ENCODE measurements at places on chromosomes 3 and 15.
A peak's percentile ranks its signal among the peaks of the same experiment; 100 is the strongest.

DNA sequence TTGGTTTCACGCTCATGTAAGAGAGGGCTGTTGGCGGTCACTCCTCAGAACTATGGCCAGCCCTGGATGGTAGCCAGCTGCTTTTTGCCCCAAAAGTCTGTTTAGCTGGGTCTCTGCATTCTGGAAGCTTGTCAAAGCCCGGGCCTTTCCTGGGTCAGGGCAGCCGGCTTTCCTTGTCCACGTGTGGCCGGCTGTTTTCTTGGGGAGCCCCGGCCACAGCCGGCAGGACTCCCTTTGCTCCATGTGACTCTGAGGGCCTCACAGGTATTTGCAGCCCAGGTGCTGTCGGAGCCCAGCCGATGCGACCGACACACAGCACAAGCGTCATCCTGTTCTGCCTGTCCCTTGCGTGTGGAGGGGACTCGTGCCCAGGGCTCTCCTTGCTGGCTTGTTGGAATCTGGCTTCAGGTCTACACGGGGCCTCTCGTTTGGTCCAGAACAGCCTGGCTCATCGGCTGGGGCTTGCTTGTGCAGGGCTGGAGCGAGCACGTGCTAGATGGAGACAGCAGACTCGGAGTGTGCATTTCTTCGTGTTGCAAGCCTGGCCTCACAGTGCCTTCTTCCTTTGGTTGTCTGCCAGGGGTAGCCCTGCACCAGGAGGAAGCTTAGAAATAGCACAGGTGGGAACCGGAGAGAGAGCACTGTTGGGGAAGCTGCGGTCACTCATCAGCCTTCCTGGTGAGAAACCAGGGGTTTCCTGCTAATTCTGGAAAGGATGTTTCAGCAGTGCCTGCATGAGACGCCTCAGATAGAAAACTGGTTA, 51.5 kb downstream of the PGPEP1L start:
- no peak for DNase-seq

- DNase-seq = no peak
Observed at GRCh38 chr3:127739347-127740135, 66.8 kb downstream of the ABTB1 start.

DNA sequence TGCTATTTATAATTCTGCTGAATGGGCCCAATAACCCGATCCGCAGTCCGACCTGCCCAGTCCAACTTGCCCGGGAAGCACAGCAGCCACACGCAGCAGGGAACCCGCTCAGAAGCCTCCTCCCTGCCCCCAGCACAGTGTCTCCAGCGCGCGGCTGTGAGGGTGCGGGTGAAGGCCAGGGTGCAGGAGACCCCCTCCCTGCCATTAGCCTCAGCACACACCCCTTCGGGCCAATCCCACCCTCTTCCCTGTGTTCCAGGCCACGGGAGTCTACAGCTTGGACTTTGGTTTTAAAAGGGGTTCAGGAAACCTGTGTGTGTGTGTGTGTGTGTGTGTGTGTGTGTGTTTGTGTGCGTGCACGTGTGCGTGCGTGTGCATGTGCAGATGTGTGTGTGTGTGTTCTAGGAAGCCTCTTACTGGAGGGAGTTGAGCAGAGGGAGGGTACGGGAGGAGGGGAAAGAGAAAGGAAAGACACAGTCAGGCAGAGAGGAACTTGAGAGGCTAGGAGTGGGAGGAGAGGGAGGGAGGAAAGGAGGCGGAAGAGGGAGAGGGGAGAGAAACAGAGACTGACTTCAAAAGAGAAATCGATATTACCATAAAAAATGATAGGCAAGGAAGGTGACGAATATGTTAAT, 34.2 kb downstream of the ATP2B2 start:
- no peak for DNase-seq

DNA sequence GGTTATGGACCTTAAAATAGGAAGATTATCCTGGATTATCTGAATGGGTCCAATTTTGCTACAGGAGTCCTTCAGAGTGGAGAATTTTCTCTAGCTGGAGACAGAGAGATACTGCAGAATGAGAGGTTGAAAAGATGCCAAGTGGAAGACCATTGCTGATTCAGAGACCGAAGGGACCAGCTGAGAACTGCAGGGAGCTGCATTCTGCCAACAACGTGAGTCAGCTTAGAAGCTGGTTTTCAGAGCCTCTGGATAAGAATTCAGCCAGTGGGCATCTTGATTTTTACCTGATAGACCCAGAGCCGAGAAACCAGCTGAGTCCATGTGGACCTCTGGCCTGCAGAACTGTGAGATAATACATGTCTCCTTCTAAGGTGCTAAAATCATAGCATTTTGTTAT, 234.0 kb downstream of the NR2F2 start:
- DNase-seq = no peak

- DNase-seq = no peak
Observed at GRCh38 chr15:101097111-101097510, 154.7 kb downstream of the CHSY1 start.

DNA sequence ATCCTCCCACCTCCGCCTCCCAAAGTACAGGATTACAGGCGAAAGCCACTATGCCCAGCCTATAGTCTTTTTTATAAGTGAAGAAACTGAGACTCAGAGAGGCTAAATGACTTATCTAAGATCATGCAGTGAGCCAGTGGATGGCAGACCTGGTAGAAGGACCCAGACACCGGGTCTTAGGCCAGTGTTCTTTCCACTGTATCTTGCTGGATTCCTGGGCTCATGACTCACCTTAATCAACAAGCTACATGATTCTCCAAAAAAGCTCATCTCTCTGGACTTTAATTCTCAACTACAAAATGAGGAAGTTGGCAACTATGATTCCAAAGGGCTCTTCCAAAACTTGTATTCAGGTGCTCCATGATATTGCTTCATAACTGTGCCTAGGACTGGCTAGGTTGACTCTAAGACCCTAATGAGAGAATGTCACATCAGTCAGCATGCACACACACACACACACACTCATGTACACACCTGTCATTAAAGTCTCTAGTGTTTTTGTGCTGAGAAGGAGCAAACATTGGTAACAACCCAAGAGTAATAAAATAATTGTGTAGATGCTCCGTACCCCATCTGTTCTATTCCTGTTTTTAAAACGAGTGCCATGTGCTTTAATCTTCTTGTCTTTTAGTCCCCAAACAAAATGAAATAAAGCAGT, 89.7 kb upstream of the SLC4A7 start:
- DNase-seq = no peak

DNA sequence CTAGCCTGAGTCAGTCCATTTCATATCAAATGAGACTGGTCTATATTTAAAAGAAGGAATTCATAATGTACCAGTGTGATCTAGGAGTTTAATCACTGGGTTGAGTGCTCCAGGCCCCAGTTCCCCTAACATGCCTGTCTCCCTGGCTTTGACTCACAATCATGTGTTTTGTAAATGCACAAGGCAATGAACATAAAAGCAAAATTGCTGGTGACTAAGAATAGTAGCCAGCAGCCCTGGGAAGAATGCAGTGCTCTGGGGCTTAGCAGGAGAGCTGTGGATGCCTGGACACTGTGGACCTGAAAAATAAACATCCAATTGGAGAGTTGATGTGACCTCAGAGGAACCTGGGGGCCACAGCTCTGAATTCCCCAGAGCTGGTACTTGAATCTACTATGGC, 50.3 kb downstream of the SYNPR start:
- no peak for DNase-seq

- DNase-seq = no peak
Observed at GRCh38 chr3:39505866-39506742, 38.6 kb downstream of the MOBP start.

DNA sequence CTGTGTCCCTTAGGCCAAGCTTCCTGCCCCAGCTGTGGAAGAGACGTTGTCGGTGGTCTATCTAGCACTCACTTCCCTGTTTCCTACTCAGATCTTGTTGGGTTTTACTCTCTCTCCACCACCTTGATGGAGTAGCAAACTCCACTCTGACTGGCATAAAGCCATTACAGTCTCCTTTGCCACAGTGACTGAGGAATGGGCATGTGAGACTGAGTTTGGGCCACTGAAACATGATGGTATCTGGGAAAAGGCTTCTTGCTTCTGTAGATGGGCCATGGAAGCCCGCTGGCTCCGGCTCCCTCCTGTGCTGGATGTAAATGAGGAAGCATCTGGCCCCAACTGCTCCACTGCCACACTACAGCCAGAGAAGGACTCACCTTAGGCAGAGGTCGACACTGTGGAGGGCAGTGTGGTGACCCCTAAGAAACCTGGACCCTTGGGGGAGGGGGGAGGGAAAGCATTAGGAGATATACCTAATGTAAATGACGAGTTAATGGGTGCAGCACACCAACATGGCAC, 9.4 kb upstream of the CAMK1 start:
- DNase-seq = no peak

- DNase-seq = no peak
Observed at GRCh38 chr3:14799146-14799545, 19.6 kb upstream of the FGD5 start.

- peak; percentile 60 for DNase-seq
Observed at GRCh38 chr15:64333986-64334929, 21.7 kb downstream of the CSNK1G1 start.

GRCh38 chr3:4583416-4583815, 90.3 kb downstream of the ITPR1 start:
- DNase-seq = no peak

Data from CD4-positive, alpha-beta T cell treated with Interleukin-10 for 1 hour (primary cell).